ENCODE measurements at places on chromosomes 11 and 22.
A peak's percentile ranks its signal among the peaks of the same experiment; 100 is the strongest.

GRCh38 chr22:50143096-50143495 lies 27.4 kb upstream of the PANX2 start:
- no peak for DNase-seq

DNA sequence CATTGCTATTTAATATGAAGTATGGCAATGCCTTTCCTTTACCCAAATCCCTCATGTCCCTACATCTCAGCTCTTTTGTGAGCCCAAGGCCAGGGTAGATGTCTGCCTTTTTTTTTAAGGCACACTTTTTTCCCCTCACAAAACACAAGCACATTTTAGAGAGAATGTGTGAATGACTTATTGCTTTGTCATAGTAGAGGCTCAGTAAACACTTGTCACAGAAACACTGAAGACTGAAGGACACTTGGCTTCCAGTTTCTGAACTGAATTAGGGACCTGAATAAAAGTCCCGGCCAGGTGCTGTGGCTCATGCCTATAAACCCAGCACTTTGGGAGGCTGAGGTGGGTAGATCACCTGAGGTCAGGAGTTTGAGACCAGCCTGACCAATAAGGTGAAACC lies 2.9 kb upstream of the SCGB2A2 start:
- no peak for DNase-seq

DNA sequence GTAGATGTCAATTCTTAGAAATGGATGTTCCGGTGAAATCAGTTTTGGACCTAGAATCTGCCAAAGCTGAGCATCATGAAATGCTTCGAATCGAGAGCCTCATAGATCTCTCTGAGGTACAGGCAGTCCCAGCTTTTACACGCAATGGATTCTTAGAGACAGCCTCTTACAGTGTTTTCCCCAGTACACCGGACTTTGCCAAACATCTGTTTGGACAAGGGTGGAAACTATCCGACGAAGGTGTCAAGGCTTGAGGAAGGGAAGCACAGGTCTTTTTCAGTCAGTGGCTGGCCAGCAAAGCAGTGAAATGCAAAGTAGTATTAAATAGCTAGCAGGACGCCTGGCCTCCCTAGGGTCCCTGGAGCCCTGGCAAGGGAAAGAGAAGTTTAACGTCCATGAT lies 4.9 kb downstream of the GRK3 start:
- no peak for DNase-seq

GRCh38 chr11:130413405-130414106 lies 14.9 kb downstream of the ADAMTS8 start:
- DNase-seq: peak; percentile 98

DNA sequence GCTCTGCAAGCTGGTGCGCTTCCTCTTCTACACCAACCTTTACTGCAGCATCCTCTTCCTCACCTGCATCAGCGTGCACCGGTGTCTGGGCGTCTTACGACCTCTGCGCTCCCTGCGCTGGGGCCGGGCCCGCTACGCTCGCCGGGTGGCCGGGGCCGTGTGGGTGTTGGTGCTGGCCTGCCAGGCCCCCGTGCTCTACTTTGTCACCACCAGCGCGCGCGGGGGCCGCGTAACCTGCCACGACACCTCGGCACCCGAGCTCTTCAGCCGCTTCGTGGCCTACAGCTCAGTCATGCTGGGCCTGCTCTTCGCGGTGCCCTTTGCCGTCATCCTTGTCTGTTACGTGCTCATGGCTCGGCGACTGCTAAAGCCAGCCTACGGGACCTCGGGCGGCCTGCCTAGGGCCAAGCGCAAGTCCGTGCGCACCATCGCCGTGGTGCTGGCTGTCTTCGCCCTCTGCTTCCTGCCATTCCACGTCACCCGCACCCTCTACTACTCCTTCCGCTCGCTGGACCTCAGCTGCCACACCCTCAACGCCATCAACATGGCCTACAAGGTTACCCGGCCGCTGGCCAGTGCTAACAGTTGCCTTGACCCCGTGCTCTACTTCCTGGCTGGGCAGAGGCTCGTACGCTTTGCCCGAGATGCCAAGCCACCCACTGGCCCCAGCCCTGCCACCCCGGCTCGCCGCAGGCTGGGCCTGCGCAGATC lies 16.5 kb downstream of the P2RY2 start:
- no peak for DNase-seq

GRCh38 chr11:111764621-111765020 lies 1.6 kb downstream of the PPP2R1B start:
- peak; percentile 61 for DNase-seq

GRCh38 chr22:40180403-40180802 lies 2.7 kb downstream of the TNRC6B start:
- peak; percentile 66 for DNase-seq

DNA sequence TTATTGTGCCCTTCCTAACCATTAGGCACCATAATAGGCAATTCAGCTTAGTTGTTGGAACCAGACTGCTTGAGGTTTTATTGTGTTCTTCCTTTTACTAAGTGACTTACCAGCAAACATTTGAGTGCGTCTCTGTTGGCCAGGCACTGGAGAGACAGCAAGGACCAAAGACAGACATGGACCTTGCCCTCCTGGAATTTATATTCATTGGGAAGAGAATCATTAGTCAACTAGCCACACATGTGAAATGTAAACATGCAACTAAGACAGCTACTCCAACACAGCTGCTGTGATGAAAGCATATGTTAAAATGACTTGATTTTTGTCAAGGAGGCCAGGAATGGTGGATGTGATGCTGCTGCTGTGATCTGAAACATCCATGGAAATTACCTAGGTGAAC lies 106.4 kb downstream of the TRAF6 start:
- no peak for DNase-seq

DNA sequence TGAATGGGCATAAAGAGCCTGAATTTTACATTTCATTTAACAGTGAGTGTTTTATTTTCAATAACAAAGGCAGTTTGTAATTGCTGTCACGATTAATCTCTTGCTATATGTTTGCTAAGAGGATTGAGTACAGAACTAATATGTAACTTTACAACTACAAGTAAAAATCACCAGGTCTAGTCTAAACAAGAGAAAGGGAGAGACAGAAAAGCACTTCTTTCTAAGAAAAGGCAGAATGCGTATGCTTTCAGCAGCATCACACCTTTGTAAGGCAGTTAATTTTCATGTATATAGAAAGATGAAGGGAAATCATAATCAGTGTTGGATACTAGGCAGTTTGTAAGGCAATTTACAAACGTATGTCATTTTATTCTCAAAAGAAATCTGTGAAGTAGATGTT lies 169.8 kb downstream of the NELL1 start:
- no peak for DNase-seq

- no peak for DNase-seq
These were observed 42.4 kb downstream of the LIF start for GRCh38 chr22:30204015-30204741.

DNA sequence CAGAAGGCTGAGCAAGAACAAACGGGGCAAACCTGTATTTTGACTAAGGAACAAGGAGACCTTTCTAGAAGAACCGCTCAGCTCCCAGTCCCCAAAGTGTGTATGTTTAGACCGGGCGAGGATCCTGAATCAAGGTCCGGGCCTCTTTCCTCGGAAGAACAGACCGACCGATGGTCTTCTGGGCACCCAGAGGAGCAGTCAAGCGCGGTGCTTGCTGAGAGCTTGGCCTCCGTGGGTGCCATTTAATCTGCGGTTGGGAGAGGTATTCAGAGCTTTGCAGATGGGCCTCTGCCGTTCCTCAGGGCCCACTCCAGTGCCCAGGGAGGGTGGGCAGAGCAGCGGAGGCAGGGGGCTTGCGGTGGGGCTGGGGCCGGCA lies 26.5 kb upstream of the ATXN10 start:
- no peak for DNase-seq

GRCh38 chr22:49789289-49790141 lies 38.2 kb downstream of the BRD1 start:
- peak; percentile 67 for DNase-seq

- no peak for DNase-seq
These were observed 78.5 kb downstream of the ACER3 start for GRCh38 chr11:76939219-76939631.

DNA sequence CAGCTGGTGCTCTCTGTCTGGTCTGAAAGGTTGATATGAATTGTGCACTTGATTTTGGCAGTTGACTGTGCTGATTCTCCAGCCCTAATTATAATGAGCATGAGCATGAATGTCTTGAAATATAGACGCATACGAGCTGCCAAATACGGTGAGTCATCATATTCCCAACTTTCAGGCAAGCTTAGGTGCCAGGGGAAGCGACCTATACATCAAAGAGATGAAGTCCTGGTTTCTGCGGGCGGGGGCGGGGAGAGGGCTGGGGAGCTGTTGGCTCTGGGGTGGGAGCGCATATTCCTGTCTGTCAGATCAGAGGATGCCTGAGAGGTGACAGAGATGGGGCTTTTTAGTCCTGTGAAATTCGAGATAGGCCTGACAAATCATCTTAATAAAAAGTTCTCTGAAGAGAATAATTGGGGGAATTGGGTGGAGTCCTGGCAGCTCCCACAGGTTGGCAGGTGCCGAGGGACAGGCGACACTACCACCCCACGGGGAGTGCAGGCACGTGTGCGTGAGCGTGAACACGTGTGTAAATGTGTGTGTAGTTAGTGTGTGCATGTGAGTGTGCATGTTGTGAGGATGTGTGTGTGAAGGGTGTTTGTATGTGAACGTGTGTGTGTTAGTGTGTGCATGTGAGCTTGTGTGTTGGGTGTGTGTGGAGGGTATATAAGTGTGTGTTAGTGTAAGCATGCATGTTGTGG lies 865.3 kb downstream of the TBC1D22A start:
- no peak for DNase-seq
